ENCODE measurements at places on chromosomes 1 and 21. TPM values are rescaled to one million over a fixed set of nuclear protein-coding genes. Genes with fewer than 3 reads are reported as not detected.

The PALMD gene
- 19.4 TPM for total RNA-seq

The BGLAP gene
- total RNA-seq: 0.13 TPM

The SHE gene
- total RNA-seq: 0.93 TPM

The FAM110D gene
- under 0.01 TPM for total RNA-seq

The FAM163A gene
- not detected for total RNA-seq
